ENCODE measurements at places on chromosomes 3 and 15.

DNA sequence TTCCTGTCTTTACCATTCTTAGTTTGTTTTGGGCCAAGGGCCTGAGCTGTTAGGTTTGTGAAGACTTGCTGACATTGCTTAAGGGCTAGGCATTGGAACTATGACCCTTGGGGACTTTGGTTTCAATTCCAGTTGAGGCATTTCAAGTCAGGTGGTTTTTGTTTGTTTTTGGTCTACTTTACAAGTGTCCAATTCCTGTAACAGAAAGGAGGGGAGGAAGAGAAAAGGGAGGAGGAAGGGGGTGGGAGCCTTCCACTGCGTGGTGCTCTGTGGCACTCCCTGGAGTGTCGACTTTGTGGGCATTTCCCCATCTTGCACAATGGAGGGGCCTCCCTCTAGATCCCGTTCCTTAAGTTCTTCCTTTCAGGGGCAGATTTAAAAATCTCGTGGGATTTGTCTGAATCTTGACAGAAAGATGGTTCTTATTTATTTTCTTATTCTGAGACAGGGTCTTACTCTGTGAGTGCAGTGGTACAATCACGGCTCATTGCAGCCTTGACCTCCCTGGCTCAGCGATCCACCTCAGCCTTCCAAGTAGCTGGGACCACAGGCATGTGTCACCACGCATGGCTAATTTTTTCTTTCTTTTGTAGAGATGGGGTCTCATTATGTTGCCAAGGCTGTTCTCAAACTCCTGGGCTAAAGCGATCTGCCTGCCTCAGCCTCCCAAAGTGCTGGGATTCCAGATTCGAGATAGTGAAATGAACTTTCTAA, 59.5 kb upstream of the RYK start:
- DNase-seq, result no peak

DNA sequence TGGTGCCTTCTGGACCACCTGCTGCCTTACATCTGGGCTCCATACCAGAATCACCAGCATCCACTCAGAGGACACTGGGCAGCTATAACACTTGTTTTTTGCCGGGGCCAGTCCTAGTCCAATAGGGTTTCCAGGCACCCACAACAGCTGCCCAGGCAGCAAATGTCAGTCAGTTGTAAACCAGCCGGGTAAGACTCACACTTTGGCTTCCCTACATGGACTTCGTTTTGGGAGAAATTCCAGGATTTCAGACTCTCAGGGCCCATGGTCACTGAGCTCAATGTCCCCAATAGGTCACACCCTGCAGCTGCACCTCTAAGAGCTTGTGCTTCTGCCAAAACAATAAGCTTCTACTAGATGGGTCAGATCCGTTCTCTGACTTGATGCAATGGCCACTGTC, 83.8 kb downstream of the FAM174B start:
- DNase-seq, result no peak

- DNase-seq, result no peak
Measured at GRCh38 chr3:44954962-44955361, 21.0 kb downstream of the ZDHHC3 start.

DNA sequence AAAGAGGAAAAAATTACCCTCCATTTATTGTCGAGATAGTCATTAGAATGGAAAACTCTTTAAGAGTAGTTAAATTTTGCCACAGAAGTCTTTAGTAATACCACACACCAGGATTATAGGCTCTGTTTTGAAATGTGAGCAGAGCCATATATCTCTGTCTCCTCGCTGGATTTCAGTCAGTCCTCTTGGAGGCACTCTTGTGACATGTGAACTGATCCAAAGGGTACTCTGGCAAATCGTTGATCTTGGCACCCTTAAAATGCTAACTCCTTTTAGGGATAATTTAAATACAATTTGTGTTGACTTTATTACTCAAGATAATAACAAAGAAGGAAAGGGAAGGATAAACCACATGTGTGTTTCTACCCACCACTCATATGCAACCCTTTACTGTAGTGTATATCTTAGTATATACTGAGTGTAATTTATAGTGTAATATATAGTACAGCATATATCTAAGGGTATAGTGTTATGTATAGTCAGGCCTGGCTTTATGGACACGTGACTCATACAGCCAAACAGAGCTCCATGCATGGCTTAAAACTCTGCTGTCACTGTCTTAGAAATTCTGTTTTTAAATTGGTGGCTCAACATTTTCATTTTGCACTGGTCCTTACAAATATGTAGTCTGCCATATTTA, 12.3 kb upstream of the KPNA4 start:
- DNase-seq, result no peak

- no peak for DNase-seq
Measured at GRCh38 chr3:45546716-45547701, 47.5 kb upstream of the LIMD1 start.

- peak; percentile 85 for DNase-seq
Measured at GRCh38 chr3:170614214-170614966, 28.5 kb upstream of the SLC7A14 start.

- DNase-seq, result no peak
Measured at GRCh38 chr15:101045236-101045646, 126.1 kb downstream of the LRRK1 start.

DNA sequence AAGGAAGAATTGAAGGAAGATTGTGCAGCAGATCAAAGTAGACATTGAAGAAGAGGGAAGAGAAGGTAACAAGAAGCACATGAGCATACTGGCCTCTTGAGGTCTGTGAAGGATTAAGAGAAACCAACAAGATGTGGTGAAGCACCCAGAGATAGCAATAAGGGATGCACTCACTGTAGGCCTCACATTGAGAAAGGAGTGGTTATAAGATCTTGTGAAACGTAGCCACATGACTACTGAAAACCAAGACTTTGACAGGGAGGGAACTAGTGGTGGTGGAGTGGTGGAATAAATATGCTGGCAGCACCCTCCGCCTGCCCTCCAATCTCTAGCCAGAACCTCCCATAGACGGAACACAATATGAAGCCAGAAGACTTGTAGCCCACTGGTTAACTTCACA, 651.2 kb downstream of the DIPK2A start:
- DNase-seq, result no peak

Data from HS-5 (cell line).